ENCODE measurements at places on chromosomes 4 and X. TPM values are rescaled to one million over a fixed set of nuclear protein-coding genes. Genes with fewer than 3 reads are reported as not detected.

DNA sequence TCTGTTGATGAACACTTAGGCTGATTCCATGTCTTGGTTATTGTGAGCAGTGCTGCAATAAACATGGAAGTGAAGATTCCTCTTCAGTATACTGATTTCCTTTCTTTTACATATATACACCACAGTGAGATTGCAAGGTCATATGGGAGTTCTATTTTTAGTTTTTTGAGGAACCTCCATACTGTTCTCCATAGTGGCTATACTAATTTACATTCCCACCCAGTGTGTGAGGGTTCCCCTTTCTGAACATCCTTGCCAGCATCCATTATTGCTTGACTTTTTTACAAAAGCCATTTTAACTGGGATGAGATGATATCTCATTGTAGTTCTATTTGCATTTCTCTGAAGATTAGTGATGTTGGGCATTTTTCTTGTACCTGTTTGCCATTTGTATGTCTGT is 80.5 kb upstream of the GALNT7 start:
- DNase-seq: no peak

GRCh38 chr4:53012738-53013137 is 150.6 kb downstream of the RASL11B start:
- no peak for DNase-seq

GRCh38 chr4:105192474-105192873 is 45.8 kb downstream of the TET2 start:
- DNase-seq: no peak

DNA sequence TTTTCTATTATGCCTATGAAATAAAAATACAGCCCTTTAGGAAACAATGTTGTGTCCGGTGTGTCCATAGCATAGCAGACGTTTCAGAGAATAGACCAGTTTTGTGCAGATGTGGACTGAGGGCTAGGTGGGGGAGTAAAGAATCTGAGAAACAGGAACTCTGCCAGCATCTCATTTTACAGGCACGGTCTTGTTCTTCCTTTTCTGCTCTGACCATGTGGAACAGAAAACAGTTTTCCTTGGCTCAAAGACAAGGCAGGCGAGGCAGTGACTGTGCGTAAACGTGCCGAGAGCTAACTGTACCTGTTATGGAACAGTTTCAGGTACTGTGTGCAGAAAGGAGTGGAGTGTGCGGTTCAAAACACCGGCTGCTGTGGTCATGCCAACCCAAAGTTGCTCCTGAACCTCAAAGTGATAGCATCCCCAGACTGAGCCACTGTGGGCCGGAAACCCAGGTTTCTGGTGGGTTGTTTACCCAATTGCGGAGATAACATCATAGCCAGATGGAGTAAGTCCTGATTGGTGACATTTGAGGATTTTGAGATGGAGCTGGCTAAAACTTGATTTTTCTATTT is 20.2 kb downstream of the CNGA2 start:
- peak; percentile 57 for DNase-seq

DNA sequence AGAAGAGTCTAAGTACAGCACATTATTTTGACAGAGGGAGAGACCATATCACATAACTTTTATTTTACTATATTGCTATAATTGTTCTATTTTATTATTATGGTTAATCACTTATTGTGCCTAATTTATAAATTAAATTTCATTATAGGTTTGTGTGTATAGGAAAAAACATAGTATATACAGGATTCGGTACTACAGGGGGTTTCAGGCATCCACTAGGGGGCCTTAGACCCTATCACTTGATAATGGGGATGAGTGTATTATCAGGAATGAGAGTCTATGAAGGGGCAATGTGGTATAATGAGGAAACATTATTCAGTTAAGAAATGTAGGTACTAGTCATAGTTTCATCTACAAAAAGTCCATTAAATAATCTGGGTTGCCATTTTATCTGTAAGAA is 833.1 kb downstream of the C4orf33 start:
- no peak for DNase-seq

- no peak for DNase-seq
Measured at GRCh38 chr4:15501941-15502340, 32.3 kb downstream of the CC2D2A start.

CWH43 gene
- 17.3 TPM for total RNA-seq

USP26 gene
- not detected for total RNA-seq

ENPP6 gene
- 3.9 TPM for total RNA-seq

CENPI gene
- total RNA-seq: 2.3 TPM

PRKG2 gene
- 4.7 TPM for total RNA-seq
